ENCODE measurements at places on chromosomes 13 and 19.

- no peak for DNase-seq
Measured at GRCh38 chr13:114279758-114280355, 1.5 kb upstream of the UPF3A start.

DNA sequence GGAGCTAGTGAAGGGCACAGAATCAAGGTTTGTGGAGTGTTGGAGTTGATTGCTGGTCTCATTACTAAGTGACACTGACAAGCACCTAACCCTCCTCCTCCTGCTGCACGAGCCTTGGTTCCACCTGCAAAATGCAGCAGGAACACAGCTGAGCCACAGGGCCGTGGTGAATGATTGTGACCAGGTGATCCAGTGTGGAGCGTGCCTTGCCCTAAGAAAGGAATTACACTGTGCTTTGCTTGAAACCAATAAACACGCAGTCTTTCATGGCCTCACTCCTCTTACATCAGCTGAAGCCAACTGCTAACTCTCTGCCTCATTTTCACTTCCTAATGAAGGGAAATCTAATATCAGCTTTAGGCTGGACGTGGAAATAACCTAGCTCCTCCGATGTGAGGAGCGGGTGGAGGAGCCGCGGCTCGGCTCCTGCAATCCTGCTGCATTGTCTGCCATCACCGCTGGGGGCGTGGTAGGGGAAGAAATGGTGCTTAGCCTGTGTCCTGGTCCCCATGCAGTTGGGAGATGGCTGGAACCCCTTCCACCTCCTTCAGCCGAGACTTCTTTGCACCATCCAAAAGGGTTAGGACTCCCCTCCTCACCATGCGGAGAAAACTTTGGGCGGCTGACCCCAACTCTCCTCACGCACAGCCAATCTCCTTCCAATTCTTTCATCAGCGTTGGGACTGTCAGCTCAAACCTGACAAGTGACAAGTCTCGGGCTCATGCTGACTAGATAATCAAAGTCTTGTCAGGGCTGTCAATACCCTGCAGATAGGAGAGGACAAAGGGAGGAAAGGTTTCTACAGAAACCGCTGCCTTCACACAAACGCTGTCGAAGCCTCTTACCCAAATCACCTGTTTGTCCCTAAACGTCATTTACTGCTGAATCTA lies 427.9 kb downstream of the ZNF536 start:
- no peak for DNase-seq

DNA sequence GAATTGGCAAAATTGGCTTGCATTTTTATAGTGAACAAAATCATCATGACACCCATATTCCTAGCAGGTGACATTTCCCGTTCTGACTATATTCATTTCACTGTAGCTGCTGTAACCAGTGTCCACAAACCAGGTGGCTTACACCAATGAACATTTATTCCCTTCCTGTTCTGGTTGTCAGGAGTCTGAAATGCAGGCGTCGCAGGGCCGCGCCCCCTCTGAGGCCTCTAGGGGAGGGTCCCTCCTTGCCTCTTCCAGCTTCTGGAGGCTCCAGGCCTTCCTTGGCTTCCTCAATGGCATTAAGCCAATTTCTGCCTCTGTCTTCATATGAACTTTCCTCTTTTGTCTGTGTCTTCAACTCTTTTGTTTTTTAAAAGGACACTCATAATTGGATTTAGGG lies 6.5 kb upstream of the RLN3 start:
- DNase-seq: no peak

GRCh38 chr19:49738268-49738667 lies 24.8 kb downstream of the TSKS start:
- no peak for DNase-seq

GRCh38 chr13:99311748-99312492 lies 4.7 kb upstream of the GPR183 start:
- no peak for DNase-seq
